NCI-H2081 treated with DMSO at 0.1 percent for 48 hours (cell line): ENCODE measurements at places on chromosomes 6 and 20.

DNA sequence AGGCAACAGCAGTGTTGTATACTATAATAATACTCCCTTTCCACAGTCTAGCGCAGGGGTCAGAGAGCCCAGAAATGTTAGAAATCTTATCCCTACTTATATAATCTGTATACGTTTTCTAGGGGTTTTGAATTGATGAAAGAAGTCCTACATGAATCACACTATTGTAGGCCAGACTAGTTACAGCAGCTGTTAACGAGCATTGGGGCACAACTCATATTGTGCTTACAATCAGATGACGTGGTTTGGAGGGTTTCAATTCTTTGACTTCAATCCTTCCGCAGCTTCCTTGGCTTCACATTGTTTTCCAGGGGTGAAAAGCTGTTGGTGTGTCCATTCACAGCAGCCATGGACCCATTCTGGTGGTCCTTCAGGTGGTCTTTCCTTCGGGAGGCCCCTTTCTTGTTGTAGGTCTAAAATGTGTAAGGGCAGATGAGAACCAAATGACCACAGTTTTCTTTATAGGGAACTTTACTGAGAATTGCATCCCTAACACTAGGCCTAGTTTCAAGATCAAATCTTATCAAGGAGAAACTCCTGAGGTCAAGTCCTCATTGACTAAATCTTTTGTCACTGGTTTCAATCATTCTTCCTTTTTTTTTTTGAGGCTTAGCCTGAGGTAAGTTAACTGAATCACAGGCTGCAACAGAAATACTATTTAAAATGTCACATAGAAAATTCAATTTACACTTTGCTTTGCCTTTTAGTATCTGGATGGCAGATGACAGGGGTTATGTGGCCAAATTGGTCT is 79.7 kb downstream of the ELOVL5 start:
- DNase-seq: no peak

GRCh38 chr20:4767084-4767483 is 45.4 kb downstream of the PRND start:
- DNase-seq: no peak

GRCh38 chr6:3403238-3404173 is 53.3 kb downstream of the SLC22A23 start:
- no peak for DNase-seq

DNA sequence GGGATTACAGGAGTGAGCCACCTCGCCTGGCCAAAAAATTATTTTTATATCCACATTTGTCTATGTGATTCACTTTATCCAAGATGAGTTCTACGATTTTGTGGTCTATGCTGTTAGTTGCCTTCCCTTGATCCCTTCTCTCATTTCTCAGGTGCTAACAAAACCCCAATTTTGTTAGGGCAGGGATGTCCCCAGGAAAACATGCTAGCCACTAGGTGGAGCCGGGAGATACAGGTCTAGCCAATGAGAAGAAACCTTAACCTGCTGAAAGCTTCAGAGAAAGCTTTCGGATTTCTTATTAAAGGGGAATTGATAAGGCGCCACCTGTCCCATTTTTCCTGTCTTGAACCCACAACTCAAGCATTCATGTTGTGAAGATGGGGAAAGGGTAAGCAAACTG is 167.4 kb upstream of the OLIG3 start:
- no peak for DNase-seq

- no peak for DNase-seq
Observed at GRCh38 chr20:50589548-50590347, 79.6 kb downstream of the PTPN1 start.

- DNase-seq: no peak
Observed at GRCh38 chr6:10276660-10277287, 138.1 kb downstream of the TFAP2A start.

DNA sequence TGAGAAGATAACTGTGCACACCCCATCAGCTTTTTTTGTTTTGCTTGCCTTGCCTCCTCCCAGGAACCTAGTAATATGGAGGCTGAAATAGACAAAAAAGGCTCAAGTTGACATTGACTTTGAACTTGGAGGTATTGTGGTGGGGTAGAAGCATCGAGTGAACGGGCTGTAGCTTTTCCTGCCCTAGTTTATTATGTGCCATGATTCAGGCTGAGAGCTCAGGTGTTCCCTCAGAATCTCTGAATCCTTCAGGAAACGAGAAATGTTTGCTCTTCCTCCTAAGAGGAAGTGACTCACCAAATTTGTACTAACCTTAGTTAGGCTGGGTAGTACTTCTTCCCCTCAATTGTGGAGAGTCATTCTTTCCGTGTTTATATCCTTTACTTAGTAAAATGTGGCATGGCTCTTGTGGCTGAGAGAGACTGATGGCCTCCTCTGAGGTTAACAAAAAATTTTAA is 98.8 kb downstream of the SASH1 start:
- DNase-seq: no peak

- DNase-seq: no peak
Observed at GRCh38 chr20:10972219-10972860, 298.5 kb upstream of the JAG1 start.

- DNase-seq: no peak
Observed at GRCh38 chr20:35002426-35003210, 47.0 kb downstream of the MYH7B start.

GRCh38 chr6:137740967-137741761 is 125.9 kb upstream of the TNFAIP3 start:
- no peak for DNase-seq

- DNase-seq: no peak
Observed at GRCh38 chr6:121479486-121480098, 44.1 kb downstream of the GJA1 start.

DNA sequence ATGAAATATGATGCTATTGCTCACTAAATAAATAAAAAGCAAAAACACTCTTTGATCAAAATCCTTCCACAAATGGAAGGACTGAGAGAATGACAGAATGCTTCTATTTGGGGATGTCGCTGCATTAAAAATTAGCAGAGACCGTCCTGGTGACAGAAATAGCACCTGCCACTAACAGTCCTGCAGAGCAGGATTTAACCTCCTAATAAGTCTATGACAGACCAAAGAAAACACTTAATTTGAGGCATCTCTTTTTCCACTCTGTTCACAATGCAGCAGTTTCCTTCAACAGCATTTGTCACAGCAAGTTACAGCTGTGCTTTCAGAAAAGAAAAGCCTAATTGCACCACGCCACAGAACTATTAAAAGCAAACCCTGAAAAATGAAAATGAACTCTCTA is 140.6 kb upstream of the BEND6 start:
- no peak for DNase-seq

DNA sequence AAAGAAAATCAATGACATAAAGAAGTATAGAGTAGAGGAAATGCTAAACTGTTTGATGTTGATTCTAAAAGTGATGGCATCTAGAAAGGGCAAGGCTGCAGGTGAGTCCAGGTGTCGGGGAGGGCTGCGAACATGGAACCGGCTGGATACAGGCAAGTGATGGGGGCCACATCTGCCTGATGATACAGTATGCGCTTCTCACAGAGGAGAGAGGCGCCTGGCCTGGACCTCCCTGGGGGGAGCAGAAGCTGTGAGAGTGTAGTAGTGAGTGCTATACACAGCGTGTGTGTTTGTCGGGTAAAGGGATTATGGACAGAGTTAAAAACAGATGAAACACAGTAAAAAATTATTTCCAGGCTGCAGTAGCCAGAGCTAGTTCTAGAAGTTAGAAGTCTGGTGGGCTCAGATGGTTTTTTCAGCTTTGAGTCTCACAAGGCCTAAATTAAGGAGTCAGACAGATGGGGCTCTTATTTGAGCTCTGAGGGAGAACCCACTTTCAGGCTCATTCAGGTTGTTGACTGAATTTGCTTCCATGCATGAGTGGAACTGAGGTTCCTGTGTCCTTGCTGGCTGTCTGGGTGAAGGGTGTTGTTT is 195.8 kb upstream of the ARG1 start:
- DNase-seq: no peak

DNA sequence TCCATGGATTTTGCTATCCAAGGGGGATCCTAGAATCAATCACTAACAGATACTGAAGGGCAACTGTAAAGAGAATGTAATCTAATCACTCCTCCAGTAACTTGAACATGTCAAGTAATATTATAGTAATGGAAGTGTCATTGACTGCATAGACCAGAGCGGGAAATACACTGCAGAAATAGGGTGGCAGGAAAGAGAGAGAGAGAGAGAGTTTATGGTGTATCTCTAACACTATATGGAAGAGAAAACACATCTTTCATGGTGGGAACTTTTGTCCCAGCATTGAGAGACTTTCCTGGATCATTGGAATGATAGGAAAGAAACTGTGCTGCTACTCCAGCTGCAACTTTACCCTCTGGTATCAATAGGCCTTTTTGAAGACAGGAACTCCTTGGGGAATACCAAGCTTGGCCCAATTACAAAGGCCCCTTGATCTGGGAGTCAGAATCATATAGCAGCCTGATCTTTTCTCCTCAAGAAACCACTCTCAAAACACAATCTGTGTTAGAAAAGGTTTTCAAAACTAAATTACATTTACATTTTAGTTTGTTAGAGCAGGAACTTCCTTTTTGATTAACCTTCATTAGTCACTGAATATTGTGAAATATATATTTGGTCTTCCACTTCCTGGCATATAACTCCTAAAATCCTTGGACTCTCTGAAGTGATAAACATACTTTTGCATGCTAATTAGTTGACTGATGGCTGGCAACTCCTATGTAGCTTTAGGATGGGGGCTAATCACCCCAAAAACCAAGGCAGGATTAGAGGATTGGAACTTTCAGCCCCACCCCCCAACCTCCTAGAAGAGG is 29.5 kb upstream of the RNGTT start:
- no peak for DNase-seq

- no peak for DNase-seq
Observed at GRCh38 chr6:43702534-43703440, 15.2 kb upstream of the MRPS18A start.

GRCh38 chr20:40669692-40670091 is 19.3 kb downstream of the MAFB start:
- DNase-seq: no peak
